Astrocyte of the spinal cord (primary cell): ENCODE measurements at places on chromosomes 2 and 18.

DNA sequence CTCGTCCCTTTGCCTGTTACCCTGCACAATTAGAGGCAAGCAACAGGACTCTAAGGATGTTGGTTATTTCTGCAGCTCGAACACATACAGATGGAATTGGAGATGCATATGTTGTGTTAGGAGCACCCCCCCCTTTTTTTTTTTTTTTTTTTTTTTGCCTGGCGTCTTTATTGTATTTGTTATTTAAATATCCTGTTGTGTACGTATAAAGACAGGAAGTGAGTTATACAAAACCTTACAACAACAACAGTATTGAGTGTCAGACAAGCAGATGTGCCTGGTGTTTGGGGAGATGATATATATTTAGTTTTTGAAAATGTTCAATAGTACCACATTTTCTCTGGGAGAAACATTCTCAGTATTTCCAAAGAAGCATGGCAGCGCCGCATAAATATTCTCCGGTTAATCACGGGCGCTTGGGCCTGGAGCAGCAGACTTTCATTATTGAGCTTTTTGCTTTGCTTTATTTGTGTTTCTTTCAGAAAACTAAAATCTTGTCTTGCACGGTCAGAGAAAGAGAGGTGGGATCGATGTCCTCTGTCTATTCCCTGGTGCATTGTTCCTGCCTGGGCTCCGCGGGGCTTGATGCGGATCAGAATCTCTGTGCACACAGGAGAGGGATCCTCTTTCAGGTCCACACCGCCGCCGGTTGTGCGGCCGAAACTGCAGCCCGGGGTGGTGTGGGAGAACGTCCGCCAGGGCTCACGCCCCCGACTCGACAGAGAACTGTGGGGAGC is 23.2 kb upstream of the ZNF516 start:
- DNase-seq, result peak; percentile 54

DNA sequence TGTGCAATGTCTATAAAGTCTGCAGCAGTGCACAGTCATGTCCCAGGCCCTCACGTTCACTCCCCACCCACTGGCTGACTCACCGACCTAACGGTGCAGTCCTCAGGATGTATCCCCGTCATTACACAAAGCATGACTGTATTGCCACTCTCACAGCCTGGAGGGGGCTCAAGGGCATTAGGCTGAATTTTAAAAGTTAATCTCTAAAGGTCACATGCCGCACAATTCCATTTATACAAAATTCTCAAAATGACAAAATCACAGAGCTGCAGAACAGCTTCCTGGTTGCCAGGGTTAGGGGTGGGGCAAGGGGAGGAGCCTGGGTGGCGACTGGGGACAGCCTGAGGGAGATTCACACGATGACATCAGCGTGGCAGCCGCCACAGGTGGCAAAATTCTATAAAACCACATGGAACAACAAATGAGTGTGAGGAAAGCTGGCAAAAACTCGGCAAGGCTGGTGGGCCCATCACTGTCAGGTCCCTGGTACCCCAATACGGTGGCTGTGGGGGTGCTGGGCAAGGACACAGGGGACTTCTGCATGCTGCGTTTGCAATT is 97.6 kb downstream of the NDUFA10 start:
- peak; percentile 84 for DNase-seq

DNA sequence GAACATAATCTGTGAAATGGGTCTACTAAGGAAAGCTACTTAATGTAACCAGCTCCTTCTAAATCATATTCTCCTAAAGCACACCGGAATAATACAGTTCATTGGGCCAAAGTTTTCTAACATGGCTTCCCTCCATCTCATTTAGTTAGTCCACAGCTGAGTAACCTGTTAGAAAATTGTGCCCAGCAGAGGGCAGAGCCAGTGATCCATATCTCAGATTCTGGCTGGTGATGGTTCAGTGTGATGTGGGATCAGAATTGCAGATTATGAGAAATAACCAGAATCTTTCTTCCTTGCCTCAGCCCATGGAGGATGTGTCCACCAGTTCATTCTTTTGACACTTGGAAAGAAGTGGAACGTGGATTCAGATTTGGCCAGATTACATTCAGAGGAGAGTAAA is 9.4 kb upstream of the CTLA4 start:
- DNase-seq, result no peak

DNA sequence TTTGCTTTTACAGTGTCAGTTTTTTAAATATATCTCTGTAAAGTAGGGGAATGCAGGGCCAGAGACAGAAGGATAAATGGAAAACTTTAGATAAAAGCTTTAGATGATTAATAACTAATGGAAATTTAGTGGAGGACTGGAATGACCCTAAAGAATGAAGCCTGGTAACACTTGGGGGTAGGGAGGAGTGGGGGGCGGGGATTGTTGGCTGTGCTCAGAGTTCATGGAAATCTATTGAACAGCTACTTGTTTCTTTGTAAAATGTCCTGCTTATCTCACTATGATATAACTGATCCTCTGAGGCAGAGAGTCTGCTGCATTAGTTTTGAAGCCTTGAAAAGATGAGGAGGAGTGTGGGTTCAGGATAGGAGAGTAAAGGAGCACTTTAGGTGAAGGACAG is 90.5 kb downstream of the TMEM185B start:
- no peak for DNase-seq

GRCh38 chr18:13457327-13457726 is 238.8 kb downstream of the LDLRAD4 start:
- DNase-seq, result no peak

- DNase-seq, result peak; percentile 36
These were observed 58.4 kb downstream of the PDE1A start for GRCh38 chr2:182368446-182368845.

- DNase-seq, result peak; percentile 9
These were observed 110.7 kb downstream of the INO80D start for GRCh38 chr2:205975082-205975949.

GRCh38 chr2:207055257-207055656 is 110.5 kb downstream of the KLF7 start:
- no peak for DNase-seq

DNA sequence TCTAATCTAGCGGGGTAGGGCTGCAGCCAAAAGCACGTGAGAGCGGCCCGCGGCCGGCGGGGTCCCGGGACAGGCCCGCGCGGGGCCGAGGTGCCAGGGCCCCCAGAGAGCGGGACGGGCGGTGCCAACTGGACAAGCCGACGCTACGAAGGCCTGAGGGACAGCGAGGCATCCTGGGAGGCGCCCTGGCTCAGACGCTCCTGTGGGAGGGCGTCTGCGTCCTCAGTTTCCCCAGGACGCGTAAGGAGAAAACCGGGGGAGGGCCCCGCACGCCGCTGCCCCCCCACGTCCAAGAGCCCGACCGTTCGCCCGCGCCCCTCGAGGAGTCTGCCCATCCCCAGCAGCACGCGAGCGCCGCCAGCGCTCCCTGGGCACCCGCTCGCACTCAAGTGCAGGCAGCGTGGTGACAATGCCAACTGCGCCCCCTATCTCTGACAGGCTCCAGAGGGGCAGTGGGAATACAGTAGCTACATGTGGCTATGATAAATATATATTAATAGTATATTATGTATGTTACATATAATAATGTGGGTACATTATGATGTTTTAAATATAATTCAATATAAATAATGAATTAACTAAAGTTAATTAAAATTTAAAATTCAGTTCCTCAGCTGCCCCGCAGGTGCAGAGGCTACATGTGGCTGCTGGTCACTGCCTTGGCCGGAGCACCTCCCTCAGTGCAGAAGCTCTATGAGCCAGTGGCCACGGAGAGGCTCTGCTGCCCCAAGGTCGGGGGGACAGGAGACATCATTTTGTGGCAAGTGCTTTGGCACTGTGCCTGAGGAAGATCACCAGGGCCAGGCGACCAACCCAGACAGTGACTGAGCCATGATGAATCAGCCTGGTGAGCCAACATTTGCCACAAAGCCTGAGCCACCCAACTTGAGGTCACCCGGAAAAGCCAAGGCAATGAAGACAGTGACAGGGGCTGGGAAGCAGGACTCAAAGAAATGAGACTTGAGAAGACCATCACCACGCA is 5.5 kb upstream of the SFT2D3 start:
- peak; percentile 14 for DNase-seq

GRCh38 chr2:23594460-23594825 is 209.5 kb downstream of the KLHL29 start:
- no peak for DNase-seq

GRCh38 chr2:173997269-173997668 is 32.1 kb upstream of the SP3 start:
- DNase-seq, result no peak

GRCh38 chr2:21452263-21452662 is 328.5 kb downstream of the TDRD15 start:
- no peak for DNase-seq

DNA sequence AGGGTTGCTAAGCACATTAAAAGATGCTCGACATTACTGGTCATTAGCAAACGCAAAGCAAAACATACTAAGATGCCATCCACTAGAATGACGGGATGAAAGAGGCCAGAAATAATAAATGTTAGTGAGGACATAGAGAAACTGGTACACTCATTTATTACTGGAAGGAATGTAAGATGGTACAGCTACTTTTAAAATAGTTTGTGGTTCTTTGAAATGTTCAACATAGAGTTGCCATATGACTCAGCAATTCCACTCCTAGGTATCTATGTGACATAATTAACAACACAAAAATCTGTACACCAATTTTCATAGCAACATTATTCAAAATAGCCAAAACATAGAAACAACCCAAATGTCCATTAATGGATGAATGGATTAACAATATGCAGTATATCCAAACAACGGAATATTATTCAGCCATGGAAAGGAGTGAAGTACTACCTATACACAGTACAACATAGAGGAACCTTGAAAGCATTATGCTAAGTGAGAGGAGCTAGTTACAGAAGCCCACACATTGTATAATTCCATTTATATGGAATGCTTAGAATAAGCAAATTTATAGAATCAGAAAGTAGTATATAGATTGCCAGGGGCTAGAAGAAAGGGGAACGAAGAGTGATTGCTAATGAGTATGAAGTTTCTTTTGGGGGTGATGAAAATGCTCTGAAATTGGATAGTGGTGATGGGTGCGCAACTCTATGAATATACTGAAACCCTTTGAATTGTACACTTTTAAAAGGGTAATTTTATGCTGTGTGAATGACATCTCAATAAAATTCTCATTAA is 61.9 kb upstream of the IL1R1 start:
- DNase-seq, result peak; percentile 69

DNA sequence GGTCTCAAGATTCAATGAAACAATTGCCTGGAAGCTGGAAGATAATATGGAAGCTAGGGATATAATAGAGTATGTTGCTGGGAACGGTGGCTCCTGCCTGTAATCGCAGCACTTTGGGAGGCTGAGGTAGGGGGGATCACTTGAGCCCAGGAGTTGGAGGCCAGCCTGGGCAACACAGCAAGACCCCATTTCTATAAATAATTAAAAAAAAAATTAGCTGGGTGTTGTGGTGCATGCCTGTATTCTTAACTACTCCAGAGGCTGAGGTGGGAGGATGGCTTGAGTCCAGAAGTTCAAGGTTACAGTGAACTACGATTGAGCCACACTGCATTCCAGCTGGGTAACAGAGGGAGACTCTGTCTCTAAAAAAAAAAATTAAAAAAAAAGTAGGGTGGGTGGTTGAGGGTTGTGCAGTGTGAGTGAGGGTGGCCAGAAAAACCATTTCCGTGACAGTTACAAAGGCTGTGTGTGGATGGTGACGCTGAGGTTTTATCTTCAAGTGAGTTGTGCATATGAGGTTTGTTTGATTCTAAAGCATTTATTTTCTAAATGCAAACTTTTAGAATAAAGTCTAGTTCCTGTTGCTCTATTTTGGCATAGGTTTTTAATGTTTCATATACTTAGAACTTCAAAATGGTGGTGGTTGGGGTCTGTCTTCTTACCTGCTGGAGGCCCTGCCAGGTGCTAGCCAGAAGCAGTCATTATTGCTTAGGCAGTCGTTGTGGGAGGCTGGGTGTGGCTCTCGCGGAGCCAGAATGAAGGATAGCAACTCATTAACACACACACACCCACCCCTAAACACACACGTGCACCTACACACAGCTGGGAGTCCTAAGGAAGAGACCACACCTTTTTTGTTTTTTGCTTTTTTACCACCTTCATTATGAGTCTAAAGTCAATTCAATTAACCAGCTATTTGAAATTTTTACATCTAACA is 4.7 kb upstream of the IL1R2 start:
- no peak for DNase-seq

DNA sequence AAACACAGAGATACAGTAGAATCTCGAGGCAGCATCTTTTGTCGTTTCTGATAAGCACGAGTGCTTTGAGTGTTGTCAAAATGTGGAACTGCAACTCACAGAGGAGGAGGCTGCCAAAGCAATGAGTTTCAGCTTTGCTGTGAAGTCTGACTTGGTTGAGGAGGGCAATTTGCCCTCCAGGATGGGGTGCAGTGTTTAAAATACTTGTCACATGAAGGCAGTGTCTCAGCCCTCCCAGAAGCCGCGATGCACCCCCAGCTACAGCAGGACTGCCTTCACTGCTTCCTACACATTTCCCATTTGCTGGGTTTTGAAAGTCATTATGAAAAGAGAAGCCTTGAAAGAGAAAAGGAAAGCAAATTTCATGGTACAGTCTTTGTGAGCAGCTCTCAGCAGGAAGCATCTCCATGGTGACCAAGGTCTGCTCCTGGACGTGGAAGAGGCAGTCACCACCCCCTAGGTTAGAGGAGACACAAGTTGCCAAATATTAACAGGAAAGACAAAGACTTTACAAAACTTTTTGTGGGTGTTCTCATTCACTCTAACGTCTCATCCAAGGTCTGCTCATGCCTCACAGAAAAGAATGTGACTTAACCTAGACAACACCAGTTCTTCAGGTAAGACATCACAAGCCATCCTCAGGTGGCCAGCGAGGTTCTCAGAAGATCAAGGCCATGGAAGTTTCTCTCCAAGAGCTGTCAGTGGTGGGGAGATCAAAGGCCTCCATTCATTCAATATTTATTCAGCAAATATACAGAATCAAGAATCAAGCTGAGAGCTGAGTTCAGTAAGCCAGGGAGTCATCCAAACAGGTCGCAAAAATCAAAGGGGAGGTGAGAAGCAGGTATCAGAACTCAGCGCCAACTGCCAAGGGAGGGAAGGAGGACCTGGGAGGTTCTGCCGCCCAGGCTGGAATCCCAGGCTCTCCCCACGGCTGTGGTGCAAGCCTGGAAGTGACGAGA is 476.0 kb downstream of the EIPR1 start:
- DNase-seq, result no peak

DNA sequence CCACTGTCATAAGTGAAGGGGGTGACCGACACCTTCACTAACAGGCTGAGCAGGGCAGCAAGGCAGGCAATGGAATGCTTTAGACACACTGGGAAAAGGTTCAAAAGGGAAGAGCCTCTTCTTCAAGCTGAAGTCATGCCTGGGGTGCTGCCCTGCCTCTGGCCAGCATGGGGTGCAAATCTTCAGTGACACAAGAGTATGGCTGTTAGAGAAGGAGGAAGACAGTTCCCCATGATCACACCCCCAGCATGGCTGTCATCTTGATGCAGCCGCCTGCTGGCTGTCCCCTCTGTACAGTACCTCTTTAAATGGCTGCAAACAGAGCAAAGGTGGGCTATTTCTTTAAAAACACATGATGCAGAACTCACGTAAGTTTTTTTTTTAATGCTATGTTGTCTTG is 71.9 kb downstream of the INPP4A start:
- no peak for DNase-seq

- DNase-seq, result no peak
These were observed 122.8 kb upstream of the AGAP1 start for GRCh38 chr2:235371018-235371417.

GRCh38 chr18:63590373-63590772 is 3.2 kb downstream of the SERPINB13 start:
- no peak for DNase-seq
